Suprapubic skin (tissue), 4 donors: ENCODE measurements at places on chromosomes 6 and 20.

GRCh38 chr6:124423621-124424020 is 538.6 kb upstream of the RNF217 start:
- no peak for DNase-seq

DNA sequence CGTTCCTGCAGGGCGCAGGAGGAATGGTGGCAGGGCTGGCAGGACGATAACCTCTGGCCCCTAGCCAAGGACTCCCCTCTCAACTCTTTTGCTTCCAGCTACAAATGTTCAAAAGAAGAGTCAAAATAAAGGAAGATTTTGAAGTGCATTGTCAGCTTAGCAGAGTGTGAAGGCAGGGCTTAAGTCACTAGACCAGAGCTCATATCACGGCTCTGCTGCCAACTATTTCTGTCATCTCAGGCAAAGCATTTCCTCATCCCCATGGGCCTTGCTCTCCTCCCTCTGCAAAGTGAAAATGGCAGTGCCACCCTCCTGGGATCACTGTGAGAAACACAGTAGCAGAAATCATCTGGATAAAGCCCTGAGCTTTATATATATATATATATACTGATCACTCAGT is 36.7 kb downstream of the CFAP61 start:
- no peak for DNase-seq

DNA sequence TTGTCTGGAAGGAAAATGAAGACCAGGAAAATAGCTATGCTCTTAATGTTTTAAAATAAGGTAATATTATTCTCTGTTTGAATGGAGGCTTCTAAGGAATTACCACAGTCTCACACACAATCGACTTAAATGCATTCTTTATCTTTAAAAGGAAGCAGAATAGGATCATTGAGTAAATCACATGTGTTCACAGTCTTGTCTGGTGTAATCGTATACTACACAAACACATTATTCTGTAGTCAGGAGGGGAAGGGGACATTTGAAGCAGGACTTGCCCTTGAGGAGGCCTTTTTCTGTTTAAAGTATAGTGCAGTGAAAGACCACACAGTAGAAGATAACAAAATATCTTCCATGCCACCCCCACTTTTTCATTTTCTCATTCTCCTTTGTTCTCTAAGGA is 20.6 kb upstream of the REV3L start:
- DNase-seq: no peak

- DNase-seq: no peak
These were observed 553.7 kb downstream of the COL12A1 start for GRCh38 chr6:74651948-74652842.

GRCh38 chr6:35181933-35182612 is 31.7 kb upstream of the SCUBE3 start:
- no peak for DNase-seq

GRCh38 chr6:15453186-15453585 is 207.3 kb downstream of the JARID2 start:
- no peak for DNase-seq

GRCh38 chr6:149990661-149991471 is 27.1 kb downstream of the ULBP1 start:
- DNase-seq: peak; percentile 58

GRCh38 chr6:36039112-36039511 is 11.5 kb downstream of the MAPK14 start:
- DNase-seq: no peak

DNA sequence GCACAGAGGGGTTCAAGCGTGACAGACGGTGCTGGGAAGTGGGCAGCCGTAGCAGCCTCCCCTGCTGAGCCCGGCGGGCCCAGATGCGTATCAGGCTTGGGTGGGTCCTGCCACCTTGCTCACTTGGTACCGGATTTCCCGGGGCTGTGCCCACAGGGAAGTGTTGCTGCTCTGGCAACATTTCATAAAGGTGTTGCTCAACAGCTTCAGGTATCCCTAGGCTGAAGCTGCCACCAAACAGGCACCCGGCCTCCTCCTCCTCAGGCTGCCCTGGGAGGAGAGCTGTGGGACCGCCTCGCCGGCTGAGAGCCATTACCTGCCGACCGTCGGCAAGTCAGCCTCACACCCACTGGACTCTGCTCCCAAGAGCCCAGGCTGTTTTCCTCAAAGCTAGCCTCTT is 11.5 kb downstream of the PSMG4 start:
- no peak for DNase-seq

GRCh38 chr20:64077541-64077875 is 1.8 kb downstream of the RGS19 start:
- DNase-seq: no peak

GRCh38 chr6:79717989-79718388 is 86.9 kb downstream of the SH3BGRL2 start:
- DNase-seq: no peak

- DNase-seq: no peak
These were observed 16.4 kb upstream of the UQCC2 start for GRCh38 chr6:33727932-33728331.

- DNase-seq: no peak
These were observed 51.4 kb upstream of the NUP153 start for GRCh38 chr6:17758119-17758518.

GRCh38 chr20:56801971-56802755 is 173.1 kb downstream of the TFAP2C start:
- DNase-seq: no peak

- DNase-seq: no peak
These were observed 9.3 kb downstream of the COL9A3 start for GRCh38 chr20:62825986-62826645.

DNA sequence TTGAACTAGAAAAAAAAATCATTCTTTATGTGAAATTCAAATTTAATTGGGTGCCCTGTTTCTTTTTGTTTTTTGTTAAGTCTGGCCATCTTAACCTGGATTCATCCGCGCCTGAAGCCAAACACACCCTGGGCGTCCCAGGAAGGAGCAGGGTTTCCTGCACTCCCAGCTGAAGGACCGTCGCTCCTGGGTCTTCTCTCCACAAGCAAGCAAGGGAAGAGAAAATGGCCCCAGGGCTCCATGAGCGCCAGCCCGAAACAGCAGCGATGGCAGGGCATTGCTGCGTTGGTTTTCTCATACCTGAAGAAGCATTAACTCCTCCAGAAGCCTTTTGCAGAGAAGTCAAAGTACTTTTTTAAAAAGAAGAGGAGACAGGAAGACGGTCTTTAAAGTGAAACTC is 105.4 kb upstream of the AFDN start:
- DNase-seq: no peak

- DNase-seq: no peak
These were observed 48.1 kb upstream of the SMLR1 start for GRCh38 chr6:130778946-130779657.

DNA sequence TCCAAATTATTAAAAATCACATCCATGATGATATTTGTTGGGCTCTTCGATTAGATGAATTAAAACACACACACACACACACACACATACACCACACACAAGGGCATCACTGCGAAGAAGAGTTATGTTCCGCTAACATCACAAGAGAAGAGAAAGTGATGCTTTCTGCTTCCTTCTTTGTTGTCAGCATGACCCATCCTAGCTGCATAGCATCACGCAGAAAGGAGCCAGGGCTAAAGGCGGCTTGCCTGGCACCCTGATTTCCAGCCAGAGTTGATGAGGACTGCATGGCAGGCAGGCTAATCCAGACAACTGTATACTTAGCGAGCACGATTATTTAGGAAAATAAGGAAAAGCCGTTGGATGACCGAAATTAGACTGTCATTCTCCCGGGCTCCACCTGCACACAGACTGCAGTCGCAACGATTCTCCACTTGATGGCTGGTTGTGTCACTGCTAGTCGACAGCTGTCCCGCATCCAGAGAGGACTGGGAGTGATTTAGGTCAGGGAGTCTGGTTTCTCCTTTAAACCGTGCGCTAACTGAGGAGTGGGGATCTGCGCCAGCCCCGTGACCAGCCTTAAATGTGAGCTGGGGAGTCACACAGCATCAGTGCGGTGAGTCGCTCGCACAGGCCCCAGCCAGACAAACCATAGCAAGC is 70.6 kb upstream of the SOX4 start:
- no peak for DNase-seq

DNA sequence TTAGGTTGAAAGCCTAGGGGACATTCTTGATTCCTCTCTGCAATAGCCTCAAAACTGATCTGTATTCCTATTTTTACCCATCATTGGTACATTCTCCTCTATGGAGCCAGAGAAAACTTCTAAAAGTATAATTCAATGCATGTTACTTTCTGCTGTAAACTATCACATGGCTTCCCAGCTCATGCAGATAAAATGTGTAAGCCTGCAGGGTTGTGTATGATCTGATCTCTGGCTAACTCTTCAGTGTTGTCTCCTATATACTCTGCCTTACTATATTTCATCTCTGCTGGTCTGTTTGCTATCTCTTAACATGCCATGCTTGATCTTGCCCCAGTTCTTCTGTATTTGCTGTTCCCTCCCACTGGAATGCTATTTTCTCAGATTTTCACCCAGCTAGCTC is 323.3 kb upstream of the RSPO3 start:
- DNase-seq: no peak

GRCh38 chr20:12775041-12775440 is 233.7 kb upstream of the SPTLC3 start:
- DNase-seq: no peak

- no peak for DNase-seq
These were observed 113.3 kb upstream of the NUP153 start for GRCh38 chr6:17820055-17820454.

DNA sequence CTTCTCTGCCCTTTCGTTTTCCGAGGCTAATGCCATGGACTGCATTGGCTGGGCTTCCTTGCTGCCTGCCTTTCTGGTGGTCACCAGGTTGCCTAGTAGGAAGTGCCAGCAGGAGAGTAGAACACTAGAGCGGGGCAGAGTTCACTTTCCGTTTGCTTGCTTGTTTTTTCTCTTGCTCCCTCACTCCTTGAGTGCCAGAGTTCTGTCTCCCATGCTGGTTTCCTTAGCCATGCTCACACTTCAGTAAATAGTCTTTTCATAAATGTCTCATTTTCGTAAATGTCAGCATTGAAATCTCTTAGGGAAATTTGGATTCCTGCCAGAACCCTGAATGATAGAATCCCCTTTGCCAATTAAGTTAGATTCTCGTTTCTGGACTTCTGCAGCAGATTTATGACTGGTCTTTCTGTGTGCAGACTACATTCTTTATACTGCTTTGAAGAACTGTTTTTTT is 63.9 kb downstream of the FAM83B start:
- DNase-seq: no peak

DNA sequence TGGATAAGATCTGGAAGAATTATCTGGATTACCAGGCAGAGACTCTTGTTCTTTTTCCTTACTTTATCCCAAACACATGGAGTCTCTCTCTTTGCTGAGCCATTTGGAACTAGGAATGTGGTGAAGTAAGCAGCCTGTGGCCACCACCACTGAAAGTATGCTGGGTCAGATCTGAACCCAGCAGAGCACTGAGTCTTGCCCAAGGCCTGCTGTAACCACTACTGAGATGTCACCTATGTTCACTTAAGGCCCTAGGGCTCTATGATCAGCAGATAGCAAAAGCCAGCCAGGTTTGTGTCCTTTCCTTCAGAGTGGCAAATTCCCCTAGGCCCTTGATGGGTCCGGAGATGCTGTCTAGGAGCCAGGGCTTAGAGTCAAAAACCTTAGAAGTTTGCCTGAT is 103.3 kb upstream of the PLN start:
- no peak for DNase-seq

DNA sequence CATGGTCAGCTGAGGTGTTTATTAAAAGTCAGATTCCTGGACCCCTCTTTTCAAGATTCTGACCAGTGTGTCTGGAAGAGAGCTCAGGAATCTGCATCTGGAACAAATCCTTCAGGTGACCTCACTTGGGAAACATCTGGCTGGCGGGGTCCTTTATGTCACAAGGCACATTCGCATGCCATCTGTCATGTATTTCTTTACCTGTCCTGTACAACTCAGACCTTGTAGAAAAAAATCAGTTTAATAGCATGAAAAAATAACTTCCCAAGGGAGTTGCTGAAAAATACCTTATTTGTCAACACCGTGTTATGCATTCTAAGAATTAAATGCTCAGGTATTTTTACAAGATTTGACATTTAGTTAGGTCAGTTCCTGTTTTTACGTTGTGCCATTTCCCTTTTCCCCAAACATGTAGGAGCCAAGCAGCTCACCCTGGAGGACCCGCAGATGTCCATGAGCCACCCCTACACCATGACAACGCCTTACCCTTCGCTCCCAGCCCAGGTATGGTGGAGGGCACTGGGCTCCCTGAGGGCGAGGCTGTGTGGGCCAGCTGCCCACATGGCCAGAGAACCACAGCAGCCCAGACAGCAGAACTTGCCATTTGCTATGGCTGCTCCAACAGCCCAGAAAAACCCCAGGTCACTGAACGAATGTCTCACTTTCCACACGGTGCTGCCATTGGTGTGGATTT is 4.0 kb downstream of the IRF4 start:
- DNase-seq: no peak

GRCh38 chr20:53823121-53823764 is 229.6 kb upstream of the ZNF217 start:
- no peak for DNase-seq

GRCh38 chr20:59462249-59462648 is 142.1 kb upstream of the PHACTR3 start:
- DNase-seq: no peak

DNA sequence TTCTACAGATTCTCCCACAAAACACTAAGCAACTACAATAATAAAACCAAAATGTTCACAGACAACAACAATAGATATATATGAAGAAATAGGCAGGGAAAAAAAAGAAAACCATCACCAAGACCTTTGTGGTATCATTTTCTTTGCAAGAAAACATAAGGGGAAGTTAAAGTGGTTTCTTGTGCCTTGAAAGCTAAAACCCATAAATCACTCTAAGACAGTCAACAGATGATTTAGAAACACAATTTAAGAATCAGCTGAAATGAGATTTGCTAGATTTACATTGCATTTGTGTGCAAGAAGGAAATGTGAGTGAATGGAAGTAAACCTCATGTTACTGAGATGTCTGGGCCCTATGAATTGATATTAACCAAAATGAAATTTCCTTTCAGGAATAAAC is 1265.4 kb upstream of the GJE1 start:
- DNase-seq: no peak

DNA sequence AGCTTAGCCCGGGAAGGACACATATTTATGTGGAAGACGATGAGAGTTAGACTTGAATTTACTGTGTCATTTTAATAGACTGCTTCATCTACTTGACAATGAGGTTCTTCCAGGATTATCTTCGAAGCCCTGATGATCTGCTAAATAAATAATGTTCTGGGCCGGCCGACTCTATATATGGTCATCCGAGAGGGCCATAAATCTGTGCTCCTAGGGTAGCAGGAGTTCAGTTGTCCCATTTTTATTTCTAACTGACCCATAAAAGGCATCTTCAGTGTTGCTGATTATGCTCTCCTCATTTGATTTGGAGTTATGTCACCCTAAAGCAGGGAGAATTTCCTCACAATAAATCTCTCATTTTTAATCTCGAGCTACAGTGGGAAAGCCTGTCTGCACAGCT is 217.1 kb downstream of the SLC24A3 start:
- DNase-seq: no peak
